ENCODE measurements at places on chromosomes 4 and X. TPM values are rescaled to one million over a fixed set of nuclear protein-coding genes. Genes with fewer than 3 reads are reported as not detected.

Gene TRMT2B
- total RNA-seq = 8.7 TPM

Gene CXCR3
- not detected for total RNA-seq

Gene C4orf51
- not detected for total RNA-seq

Gene CTAG1A
- not detected for total RNA-seq

Gene BGN
- total RNA-seq = 1.9 TPM

Gene SMAD1
- 18.4 TPM for total RNA-seq

Gene GPR173
- total RNA-seq = 27.0 TPM

Gene GAGE12F
- not detected for total RNA-seq

Gene MAGEA2
- total RNA-seq = not detected
